Adrenal gland (tissue), 19 donors: ENCODE measurements at places on chromosomes 7 and 10. TPM values are rescaled to one million over a fixed set of nuclear protein-coding genes. Genes with fewer than 3 reads are reported as not detected.

The SEMA3E gene
- 0.13 TPM for polyA plus RNA-seq

The ANTXRL gene
- polyA plus RNA-seq = not detected

The ZNF425 gene
- 0.71 TPM for polyA plus RNA-seq

The ASB15 gene
- polyA plus RNA-seq = not detected

The HOXA3 gene
- polyA plus RNA-seq = 2.8 TPM

The ADCYAP1R1 gene
- 1.8 TPM for polyA plus RNA-seq

The ZNF503 gene
- 40.7 TPM for polyA plus RNA-seq

The ATRNL1 gene
- polyA plus RNA-seq = 14.9 TPM

The FAM20C gene
- polyA plus RNA-seq = 24.0 TPM

The GNG11 gene
- polyA plus RNA-seq = 39.0 TPM

The TLX1 gene
- polyA plus RNA-seq = not detected

The ACSM6 gene
- polyA plus RNA-seq = not detected

The CPVL gene
- polyA plus RNA-seq = 8.1 TPM

The SLC26A5 gene
- 0.22 TPM for polyA plus RNA-seq

The ARL5B gene
- 1.6 TPM for polyA plus RNA-seq

The MKRN1 gene
- 49.4 TPM for polyA plus RNA-seq

The PDZD7 gene
- 1.0 TPM for polyA plus RNA-seq

The MEOX2 gene
- polyA plus RNA-seq = 3.0 TPM

The RARRES2 gene
- 7,984 TPM for polyA plus RNA-seq

The WNT8B gene
- polyA plus RNA-seq = 0.32 TPM

The TMEM213 gene
- polyA plus RNA-seq = not detected

The TRPV5 gene
- polyA plus RNA-seq = not detected

The BMPER gene
- 0.32 TPM for polyA plus RNA-seq

The MYL10 gene
- polyA plus RNA-seq = not detected

The STEAP2 gene
- polyA plus RNA-seq = 4.8 TPM

The SFRP5 gene
- polyA plus RNA-seq = 8.7 TPM

The HOXA10 gene
- 14.1 TPM for polyA plus RNA-seq

The ACTL6B gene
- polyA plus RNA-seq = 2.5 TPM

The OR2A7 gene
- polyA plus RNA-seq = not detected

The VAX1 gene
- polyA plus RNA-seq = not detected

The PLAC9 gene
- 67.6 TPM for polyA plus RNA-seq

The NKX6-2 gene
- 0.40 TPM for polyA plus RNA-seq

The WDR11 gene
- 44.4 TPM for polyA plus RNA-seq

The ATXN7L1 gene
- 7.4 TPM for polyA plus RNA-seq

The CBLL1 gene
- 5.1 TPM for polyA plus RNA-seq

The CAV2 gene
- polyA plus RNA-seq = 14.8 TPM

The ZNF365 gene
- polyA plus RNA-seq = 2.3 TPM

The HOXA6 gene
- polyA plus RNA-seq = 5.6 TPM

The MRPL43 gene
- polyA plus RNA-seq = 188 TPM

The GPR85 gene
- polyA plus RNA-seq = 1.7 TPM

The ZNF282 gene
- polyA plus RNA-seq = 15.1 TPM

The LRRC4 gene
- polyA plus RNA-seq = 14.5 TPM

The INA gene
- polyA plus RNA-seq = 14.8 TPM

The POLR3A gene
- 6.8 TPM for polyA plus RNA-seq

The ADAM22 gene
- polyA plus RNA-seq = 2.3 TPM

The SLC35B4 gene
- 6.9 TPM for polyA plus RNA-seq

The NME8 gene
- polyA plus RNA-seq = 1.9 TPM

The STEAP4 gene
- polyA plus RNA-seq = 30.0 TPM

The CRHR2 gene
- not detected for polyA plus RNA-seq

The DLX5 gene
- polyA plus RNA-seq = 0.15 TPM

The ABCB1 gene
- polyA plus RNA-seq = 185 TPM

The ZPBP gene
- polyA plus RNA-seq = not detected
